Stimulated activated CD4-positive, alpha-beta T cell treated with anti-CD3 and anti-CD28 coated beads, Interleukin-4, amount 100 ng/mL, for 48 hours (primary cell): ENCODE measurements at places on chromosomes 16 and 17.

GRCh38 chr16:49282690-49283375 lies 1.2 kb upstream of the CBLN1 start:
- DNase-seq = no peak

GRCh38 chr17:58870747-58871146 lies 115.1 kb downstream of the PPM1E start:
- no peak for DNase-seq

GRCh38 chr17:79707931-79708891 lies 22.5 kb upstream of the ENPP7 start:
- peak; percentile 42 for DNase-seq

DNA sequence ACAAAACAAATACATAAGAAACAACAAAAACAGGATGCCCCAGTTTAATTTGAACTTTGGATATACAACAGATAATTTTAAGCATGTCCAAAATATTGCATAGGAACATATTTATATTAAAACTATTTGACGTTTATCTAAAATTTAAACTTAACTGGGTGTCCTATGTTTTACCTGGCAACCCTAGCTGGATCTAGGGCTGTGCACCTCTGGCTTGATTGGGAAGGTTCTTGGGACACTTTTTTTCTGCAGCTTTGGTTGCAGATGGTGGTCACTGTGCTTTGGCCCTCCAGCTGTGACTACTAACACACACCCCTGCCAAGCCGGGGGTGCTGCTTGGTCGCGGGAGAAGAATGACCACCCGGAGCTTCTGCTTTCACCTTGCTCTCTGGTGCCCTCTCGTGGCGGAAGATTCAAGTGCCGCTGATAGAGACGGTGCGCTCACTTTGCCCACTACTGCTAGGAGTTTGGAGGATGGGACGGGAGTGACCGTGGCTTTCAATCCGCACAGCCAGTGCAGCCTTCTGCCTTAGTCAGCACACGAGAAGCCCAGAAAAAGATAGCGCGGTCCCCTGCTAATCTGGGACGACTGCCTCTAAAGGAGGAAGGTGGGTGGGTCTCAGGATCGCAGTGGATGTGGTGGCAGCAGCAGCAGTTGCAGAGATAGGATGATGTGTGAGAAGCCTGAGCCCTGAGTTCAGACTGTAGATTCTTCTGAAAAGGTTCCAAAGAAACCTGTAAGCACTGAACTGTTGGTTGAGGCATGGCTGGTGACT lies 6.7 kb downstream of the SPACA3 start:
- DNase-seq = peak; percentile 62

GRCh38 chr16:1119766-1120576 lies 23.9 kb upstream of the C1QTNF8 start:
- no peak for DNase-seq

GRCh38 chr17:48601539-48602425 lies 3.0 kb downstream of the HOXB6 start:
- DNase-seq = no peak

GRCh38 chr17:18258356-18259038 lies at the start of gene FLII:
FLII (minus strand) TSS chr17:18258738; CDS start chr17:18258690, 48 bp downstream.
- peak; percentile 41 for DNase-seq

DNA sequence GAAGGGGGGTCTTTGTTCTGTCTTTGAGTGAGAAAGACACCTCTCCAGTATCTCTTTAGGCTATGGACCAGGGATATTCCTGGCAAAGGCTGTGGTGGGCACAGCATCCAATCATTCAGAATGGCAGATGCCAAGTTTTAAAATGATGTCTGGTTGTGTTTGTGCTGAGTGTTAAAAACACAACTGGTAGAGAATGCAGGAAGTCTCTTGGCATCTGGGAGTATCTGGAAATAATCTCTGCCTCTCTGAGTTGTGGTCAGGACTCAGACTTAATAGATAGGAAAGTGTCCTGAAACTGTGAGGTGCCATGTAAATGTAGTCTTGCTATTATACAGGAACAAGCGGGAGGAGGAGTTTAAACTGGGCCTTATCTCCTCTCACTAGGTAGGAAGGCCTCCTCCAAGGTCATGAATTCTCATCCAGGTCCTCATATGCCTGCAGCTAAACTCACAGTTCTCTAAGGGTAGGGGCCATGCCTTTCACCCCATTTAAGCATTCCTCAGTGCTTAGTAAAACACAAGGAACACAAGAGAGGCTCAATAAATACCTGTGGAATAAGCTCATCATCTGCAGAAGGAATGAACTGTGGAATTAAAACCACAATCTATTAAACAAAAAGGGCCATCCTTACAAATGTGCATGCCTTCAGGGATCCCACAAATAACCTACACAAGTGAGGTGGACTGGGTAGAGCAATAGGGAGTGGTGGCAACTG lies 317.6 kb downstream of the CBLN1 start:
- DNase-seq = no peak
